ENCODE measurements at places on chromosomes 2 and 18.
A peak's percentile ranks its signal among the peaks of the same experiment; 100 is the strongest.

DNA sequence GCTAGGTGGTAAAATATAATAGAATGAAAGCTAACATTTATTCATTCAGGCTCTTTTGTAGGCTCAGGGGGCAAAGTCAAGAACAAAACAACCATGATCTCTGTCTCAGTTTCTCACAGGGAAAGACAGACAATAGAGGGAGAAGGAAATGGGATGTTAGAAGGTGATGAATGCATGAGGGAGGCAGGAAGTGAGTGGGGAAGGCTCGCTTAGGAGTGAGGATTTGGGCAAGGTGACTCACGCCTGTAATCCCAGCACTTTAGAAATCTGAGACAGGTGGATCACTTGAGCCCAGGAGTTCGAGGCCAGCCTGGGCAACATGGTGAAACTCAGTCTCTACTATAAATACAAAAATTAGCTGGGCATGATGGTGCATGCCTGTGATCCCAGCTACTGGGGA is 88.4 kb downstream of the CTIF start:
- DNase-seq: peak; percentile 59

GRCh38 chr2:67936969-67937368 is 125.8 kb downstream of the C1D start:
- DNase-seq: no peak

DNA sequence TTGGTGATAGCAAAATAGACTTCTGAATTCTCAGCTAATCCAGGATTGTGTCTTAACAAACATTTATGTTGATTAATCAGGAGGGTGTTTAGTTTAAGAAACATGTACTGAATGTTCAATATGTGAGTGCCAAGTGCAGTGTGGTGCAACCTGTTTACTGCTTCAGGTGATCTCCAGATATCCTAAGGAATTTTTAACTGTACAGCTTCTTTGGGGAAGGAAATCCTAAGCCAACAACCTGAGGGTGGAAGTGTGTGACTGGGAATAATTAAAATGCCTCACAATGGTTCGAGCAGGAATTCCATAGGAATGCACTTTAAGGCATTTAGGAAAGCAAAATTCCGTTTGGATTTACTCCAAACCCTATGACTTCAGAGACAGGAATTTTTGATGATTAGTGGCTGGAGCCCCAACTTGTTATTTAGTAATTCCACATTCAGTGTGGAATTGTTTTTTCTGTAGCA is 16.4 kb downstream of the CRIM1 start:
- peak; percentile 95 for DNase-seq

- DNase-seq: peak; percentile 70
Measured at GRCh38 chr18:11808001-11808855, 43.0 kb upstream of the CHMP1B start.

DNA sequence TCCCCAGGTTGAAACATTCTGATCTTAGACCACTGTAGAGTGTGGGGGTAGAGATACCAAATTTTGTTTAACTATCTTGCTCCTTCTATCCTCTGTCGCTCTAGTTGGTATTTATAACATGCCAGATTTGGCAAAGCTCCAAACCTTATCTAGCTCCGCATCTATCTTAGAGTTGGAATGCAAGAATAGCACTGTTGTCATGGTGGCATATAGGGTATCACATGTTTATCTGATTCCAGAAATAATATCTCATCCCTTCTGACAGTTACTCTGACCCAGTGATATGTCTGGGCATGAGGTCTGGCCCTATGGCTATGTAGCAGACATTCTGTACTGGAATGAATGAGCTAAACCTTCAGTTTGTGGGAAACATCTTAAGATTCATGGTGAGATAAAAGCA is 51.7 kb downstream of the CABYR start:
- DNase-seq: no peak

DNA sequence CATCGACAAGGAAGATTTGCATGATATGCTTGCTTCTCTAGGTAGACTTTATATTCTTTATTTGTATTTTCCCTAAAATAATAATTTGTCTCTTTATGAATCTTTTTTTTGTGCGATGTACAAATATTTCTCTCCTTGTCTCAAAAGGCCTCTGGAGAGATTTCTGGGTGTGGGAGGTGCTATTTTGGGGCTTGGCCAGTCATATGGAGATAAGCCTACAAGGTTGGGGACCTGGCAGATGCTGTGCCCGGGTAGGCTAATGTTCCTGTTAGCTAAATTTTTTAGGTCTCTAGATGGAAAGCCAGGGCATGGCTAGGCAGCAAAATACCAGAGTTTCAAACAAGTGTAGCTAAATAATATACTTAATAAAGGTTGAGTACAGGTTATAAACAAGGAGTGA is 11.1 kb downstream of the MYL12B start:
- DNase-seq: no peak

DNA sequence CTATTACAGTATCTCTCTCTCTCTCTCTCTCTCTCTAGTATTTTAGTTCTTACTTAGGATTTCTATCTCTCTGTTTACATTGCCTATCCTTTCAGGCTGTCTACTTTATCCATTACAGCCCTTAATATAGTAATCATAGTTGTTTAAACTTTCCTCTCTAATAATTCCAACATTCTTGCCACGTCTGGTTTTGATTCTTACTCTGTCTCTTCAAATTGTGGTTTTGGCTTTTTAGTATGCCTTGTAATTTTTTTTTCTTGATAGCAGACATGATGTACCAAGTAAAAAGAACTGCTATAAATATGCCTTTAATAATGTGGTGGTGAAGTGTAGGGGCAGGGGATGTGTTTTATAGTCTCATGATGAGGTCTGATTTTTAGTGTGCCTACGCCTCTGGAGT is 1809.5 kb upstream of the CELF4 start:
- no peak for DNase-seq

GRCh38 chr2:146984014-146984413 is 860.8 kb upstream of the ACVR2A start:
- DNase-seq: no peak

GRCh38 chr2:226048611-226049010 is 649.1 kb downstream of the NYAP2 start:
- DNase-seq: peak; percentile 74

- no peak for DNase-seq
Measured at GRCh38 chr2:177262092-177262491, 2.4 kb downstream of the NFE2L2 start.

DNA sequence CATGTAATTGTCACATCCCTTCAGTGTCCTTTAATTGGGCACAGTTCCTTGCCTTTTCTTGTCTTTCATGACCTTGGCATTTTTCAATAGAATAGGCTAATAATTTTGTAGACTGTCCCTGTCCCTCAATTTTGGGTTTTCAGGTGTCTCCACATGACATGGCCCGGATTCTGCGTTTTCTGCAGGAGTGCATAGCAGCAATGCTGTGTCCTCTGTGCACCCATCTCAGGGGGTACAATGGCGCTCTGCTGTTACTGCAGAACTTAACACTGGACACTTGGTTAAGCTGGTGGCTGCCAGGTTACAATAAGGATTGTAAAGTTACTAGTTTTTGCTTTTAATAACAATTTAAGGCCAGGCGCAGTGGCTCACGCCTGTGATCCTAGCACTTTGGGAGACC is 51.3 kb downstream of the INPP5D start:
- DNase-seq: no peak

DNA sequence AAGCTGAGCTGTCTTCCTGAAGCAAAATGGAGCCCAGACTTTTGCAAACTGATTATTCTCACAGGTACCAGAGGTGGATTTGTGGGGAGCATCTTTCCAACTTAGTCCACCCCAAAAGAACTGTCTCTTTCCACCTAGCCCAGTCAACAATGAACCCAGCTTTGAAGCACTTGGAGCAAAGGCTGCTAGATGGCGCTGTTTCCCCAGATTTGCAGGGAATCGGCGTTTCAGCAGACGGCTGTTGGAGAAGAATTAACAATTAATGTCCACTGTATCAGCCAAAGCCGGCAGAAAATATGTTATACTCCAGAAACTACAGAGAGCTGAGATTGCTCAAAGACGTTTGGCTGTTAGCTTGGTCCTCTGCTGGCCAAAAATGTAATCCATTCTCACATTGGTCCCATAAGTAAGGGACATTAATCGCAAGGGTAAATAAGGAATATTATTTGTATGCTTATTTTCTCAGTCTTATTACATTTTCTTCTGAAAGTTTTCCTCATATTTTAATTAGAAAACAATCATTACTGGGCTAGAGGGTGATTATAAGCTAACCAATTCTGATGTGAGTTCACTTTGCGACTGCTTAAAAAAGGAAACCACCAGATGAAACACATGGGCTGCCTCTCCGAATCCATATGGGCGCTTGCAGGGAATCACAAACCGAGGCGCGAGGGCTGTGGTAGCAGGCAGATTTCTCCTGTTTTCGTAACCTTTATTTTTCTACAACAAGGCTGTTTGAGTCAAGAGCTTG is 423.8 kb upstream of the MEX3C start:
- peak; percentile 1 for DNase-seq

- DNase-seq: no peak
Measured at GRCh38 chr2:241096979-241097378, 5.1 kb downstream of the MTERF4 start.

- peak; percentile 57 for DNase-seq
Measured at GRCh38 chr18:59910967-59911366, 11.2 kb downstream of the PMAIP1 start.

- DNase-seq: peak; percentile 57
Measured at GRCh38 chr2:231687133-231687852, 21.0 kb upstream of the PTMA start.

- peak; percentile 80 for DNase-seq
Measured at GRCh38 chr18:26547646-26548414, 523 bp downstream of the KCTD1 start.

GRCh38 chr18:10320791-10321190 is 133.6 kb upstream of the APCDD1 start:
- DNase-seq: peak; percentile 74

- DNase-seq: no peak
Measured at GRCh38 chr18:65968239-65969004, 217.6 kb downstream of the CDH7 start.

- DNase-seq: no peak
Measured at GRCh38 chr18:44849361-44849760, 168.7 kb downstream of the SETBP1 start.

- DNase-seq: no peak
Measured at GRCh38 chr2:240510513-240511210, 47.1 kb downstream of the ANKMY1 start.

GRCh38 chr2:220999356-220999755 is 572.7 kb downstream of the EPHA4 start:
- DNase-seq: peak; percentile 31

- no peak for DNase-seq
Measured at GRCh38 chr18:8176109-8176508, 433.1 kb upstream of the RAB12 start.

DNA sequence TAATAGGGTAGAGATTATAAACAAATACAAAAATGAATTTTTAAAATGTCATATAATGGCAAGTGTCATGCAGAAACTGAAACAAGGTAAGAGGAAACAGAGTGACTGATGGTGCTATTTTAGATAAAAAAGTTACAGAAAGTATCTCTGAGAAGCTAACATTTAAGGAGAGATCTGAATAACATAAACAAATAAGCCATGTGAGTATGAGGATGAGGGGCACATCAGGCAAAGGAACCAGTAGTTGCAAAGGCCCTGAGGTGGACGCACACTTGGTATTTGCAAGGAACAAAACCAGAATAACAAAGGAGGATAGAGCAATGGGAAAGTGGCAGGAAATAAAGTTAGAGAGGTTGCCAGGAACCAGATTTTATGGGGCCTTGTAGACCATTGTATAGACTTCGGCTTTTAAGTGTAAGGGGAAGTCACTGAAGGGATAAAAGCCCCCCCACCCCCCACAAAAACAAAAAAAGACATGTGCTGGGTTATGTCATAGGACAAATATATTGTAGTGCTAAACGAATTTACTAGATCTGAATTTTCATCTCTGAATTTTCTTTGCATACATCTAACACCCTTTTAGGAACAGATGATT is 159.2 kb downstream of the DTNB start:
- no peak for DNase-seq

DNA sequence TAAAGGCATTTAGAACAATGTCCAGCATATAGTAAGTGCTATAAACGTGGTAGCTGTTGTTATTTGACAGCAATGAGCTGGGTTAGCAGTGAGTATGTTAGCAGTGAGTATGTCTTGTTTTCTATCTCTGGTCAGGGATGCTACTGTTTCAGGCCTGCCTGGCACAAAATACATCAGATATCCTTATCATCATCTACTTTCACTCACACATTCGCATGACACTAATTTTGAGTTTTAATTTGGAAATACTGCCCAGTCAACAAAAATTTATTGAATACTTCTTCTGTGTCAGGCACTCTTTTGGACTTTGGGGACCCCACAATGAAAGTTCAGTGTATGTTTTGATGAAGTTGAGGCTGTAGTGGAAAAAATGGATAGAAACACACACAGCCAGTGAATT is 401.6 kb downstream of the CLIP4 start:
- no peak for DNase-seq

DNA sequence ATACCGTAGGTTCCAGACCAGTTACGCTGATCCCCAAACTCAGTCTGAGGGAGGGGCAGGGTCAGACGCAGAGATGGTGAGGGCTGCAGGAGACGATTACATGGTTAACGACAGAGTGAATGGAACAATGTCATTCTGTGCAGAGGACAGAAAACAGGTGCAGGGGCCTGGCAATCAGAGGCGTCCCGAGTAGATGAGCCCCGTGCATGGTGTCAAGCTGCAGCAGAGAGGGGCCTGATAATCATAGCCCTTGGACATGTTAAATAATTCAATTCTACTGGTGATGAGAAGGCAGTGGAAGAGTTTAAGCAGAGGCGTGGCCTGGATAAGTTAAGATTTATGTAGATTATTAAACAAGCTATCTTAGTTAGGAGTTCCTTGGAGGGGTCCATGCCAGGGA is 178.6 kb downstream of the MYT1L start:
- DNase-seq: no peak

DNA sequence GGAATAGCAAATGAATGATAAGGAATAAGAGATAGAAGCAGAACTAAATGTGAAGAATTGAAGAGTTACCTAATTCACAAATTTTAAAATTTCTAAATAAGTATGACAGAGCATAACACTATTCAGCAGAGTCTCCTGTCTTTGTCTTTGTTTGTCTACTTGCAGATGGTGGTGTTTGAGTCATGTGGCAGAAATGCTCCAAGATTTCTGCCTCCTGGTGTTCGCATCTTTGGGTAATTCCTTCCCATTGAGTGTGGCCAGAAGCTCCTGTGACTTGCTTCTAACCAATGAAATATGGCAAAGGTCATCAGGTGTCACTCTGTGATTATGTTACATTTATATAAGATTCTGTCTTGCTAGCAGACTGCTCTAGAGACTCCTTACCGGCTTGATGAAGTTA is 45.6 kb upstream of the GALNT3 start:
- peak; percentile 41 for DNase-seq

DNA sequence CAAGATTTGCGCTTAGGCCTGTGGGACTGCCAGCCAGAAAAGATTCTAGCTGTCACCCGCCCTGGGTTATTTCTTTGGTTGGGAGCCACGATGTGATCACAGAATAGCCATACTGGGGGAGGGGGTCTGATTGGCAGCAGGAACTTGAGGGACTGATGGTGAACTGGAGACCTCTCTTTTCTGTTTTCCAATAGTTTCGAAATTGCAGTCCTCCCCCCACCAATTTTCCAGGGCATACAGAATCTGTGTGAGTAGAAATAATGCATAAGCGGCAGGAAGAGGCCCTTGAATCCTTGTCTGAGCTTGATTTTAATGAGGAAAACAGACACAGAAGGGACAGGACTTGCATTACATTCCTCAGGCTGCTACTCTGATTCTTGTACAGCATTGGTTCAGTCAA is 2.2 kb upstream of the POLR2D start:
- DNase-seq: no peak

- DNase-seq: no peak
Measured at GRCh38 chr2:228699400-228699799, 517.9 kb upstream of the SPHKAP start.
